ENCODE measurements at places on chromosomes 3 and 15. TPM values are rescaled to one million over a fixed set of nuclear protein-coding genes. Genes with fewer than 3 reads are reported as not detected.

Gene TPRG1
- 0.30 TPM for total RNA-seq

Gene GOLGA8T
- not detected for total RNA-seq

Gene C15orf62
- 0.05 TPM for total RNA-seq

Gene ZNF502
- total RNA-seq = 5.9 TPM

Gene CSPG5
- total RNA-seq = 0.30 TPM

Gene CPNE4
- total RNA-seq = not detected

Gene CDCP1
- total RNA-seq = 76.4 TPM

Gene GOLGA8S
- not detected for total RNA-seq

Gene HDDC3
- total RNA-seq = 11.6 TPM

Gene MYNN
- total RNA-seq = 20.4 TPM

Gene RAB27A
- total RNA-seq = 12.0 TPM

Gene CCDC39
- not detected for total RNA-seq
